ENCODE measurements at places on chromosomes 3 and 15.

DNA sequence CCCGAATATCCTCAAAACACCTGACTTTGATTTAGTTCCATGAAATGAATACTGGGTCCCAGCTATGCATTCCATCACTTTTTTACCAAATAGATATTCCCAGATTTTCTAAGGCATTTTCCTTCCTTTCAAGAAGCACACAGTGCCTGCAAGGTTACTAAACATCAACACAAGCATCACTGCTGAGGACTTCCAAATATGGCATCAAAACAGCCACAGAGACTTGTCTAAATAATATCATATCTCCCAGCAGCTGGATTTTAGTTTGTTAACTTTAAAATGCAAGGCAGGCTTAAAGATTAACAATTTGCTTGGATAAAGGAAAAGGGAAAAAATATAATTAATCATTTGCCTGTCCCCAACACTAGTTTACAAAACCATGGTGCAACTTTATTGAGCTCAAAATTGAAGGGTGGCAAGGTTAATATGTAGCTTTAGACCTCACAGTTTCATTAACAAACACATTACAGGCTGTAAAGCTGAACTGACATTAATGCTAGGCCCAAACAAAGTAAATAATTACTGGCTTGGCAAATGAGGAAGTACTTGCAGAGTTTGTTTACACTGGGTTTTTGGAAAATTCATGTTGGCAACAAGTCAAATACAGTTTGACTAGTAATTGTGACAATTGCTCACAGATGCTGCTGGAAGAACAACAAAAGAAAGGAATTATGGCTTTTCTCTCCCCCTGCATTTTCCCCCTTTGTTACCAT, 401.7 kb upstream of the CDIN1 start:
- no peak for DNase-seq

DNA sequence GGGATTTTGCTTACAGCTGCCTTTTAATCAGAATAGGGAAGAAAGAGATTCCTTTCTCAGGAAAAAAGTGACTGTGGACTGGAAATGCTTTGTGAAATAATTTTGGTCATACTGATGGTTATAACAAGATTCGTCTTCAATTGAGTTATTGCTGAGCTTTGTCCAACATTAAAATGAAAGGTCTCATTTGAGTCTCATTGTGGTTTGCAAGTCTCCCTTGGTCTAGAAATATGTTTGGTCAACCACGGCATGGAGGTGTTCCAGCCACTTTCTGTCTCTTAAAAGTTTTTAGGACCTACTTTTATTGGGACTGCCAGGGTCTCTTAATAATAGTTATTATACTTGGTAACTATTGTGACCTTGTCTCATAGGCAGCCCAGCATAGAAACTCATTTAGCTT, 15.3 kb downstream of the FLNB start:
- no peak for DNase-seq

DNA sequence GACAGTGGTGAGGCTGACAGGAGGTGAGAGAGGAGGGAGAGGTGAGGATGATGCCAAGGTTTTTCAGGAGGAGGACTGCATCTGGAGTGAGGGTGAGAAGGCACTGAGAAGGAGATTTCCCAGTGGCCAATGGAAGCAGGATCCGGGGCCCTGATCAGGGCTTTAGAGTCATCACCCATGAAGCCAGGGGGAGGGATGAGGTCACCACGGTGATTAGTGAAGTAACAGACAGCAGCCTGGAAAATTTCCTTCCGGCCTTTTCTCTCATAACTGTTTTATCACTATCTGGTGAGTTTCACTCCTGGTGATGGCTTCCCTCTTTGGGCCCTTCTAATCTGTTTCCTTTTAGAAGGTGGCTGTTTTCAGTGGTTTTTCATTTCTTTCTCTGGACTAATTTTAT, 80.5 kb upstream of the WNT5A start:
- no peak for DNase-seq

DNA sequence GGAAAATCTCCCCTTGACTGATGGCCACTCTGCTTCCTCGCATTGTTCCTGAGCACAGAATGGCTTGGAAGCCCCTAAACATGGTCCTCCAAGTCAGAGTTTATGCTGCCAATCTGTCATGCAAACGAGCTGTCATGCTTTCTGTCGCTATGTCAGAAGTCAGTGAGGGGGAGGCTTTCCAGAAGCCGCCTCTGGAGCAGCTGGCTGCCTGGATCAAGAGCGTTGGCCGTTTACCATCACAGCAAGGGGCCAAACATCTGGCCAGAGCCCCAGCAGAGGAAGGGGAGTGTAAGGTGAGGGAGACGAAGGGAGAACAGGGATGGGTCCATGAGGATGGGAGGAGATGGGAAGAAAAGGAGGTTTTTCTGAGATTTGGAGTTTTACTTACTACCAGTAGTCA, 372.6 kb upstream of the NR2F2 start:
- no peak for DNase-seq

GRCh38 chr15:77658304-77658703, 25.6 kb upstream of the LINGO1 start:
- no peak for DNase-seq

DNA sequence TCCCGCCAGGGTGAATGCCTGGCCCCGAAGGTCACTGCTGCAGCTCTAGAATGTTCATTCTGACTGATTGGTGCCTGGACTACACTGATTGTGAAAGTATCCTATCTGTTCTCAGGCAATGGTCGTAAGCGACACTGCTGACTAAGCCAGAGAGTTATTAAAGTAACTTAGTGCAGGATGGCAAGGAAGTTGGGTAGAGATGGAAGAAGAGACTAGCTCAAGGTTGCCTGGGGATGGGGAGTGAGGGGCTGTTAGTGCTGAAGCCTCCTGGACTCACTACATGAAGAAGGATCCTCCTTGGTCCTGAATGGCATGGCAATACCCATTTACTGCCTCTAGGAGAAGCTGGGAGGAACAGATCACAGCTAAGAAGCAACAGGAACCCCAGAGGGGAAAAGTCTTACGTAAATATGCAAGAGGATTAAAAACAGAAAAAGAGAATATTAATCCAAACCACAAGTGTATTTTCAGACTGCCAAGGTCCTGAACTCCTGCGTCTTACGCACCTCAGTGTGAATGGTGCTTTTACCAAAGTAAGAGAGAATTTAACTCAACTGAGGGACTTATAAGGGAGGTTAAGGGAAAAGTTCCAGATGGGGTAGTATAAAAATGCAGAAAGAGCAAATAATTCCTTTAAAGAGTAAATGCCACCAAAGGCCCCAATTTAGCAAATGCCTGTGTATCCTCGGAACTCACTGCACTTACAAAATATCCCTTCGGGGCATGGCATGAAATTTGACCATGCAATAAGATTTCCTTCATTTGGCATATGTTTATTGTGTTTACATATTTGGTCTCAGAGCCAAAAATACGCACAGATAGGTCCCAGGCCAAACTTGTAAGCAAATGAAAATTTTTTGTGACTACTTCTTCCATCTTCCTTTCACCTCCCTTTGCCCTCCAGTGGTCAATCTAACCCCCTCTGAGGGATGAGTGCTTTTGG, 64.0 kb upstream of the DGKG start:
- no peak for DNase-seq

GRCh38 chr3:108180194-108180593, 42.0 kb downstream of the IFT57 start:
- DNase-seq, result no peak
